Bladder microvascular endothelial cell (primary cell): ENCODE measurements at places on chromosomes 7 and 10. TPM values are rescaled to one million over a fixed set of nuclear protein-coding genes. Genes with fewer than 3 reads are reported as not detected.

Gene IL6
- 0.38 and 2.1 TPM in 2 replicates for total RNA-seq

Gene CALML3
- not detected in 2 replicates for total RNA-seq

Gene ASB15
- total RNA-seq = not detected in 2 replicates

Gene PLOD3
- 52.3 and 103 TPM in 2 replicates for total RNA-seq

Gene CDCA7L
- total RNA-seq = 38.9 and 60.7 TPM in 2 replicates

Gene ANK3
- 0.49 and 0.82 TPM in 2 replicates for total RNA-seq
